ENCODE measurements at places on chromosomes 2 and 18. TPM values are rescaled to one million over a fixed set of nuclear protein-coding genes. Genes with fewer than 3 reads are reported as not detected.

GRCh38 chr2:142687075-142687474 lies 190.4 kb upstream of the KYNU start:
- ATAC-seq, result no peak

DNA sequence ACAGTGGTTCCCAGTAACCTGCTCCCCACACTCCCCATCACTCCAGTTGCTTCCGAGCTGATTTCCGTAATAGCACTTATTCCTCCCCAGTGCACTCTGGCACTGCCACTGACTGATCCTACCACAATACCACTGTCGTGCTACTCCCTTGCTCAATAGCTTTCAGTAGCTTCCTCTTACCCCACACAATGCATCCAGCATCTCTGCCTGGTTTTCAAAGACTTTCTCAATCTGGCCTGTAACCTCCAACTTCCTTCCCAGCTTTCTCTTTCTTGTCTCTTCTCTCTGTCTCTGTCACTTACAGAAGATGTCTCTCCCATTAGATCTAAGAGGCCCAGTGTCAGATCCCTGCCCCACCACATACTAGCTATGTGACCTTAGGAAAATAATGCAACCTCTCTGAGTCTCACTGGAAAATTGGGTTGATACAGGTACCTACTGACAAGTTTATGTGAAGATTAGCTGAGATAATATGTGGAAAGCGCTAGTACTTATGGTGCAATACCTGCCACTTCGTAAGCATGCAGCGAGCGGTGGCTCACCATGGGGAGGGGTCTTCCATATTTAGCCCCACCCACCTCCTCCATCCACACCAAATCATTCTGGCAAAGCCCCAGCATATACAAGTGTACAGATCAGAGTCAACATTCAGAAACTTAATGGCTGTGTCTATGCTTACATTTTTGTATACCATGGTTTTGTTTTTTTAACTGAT lies 36.7 kb downstream of the SFXN5 start:
- ATAC-seq, result no peak

STON1 gene
- 3.0 TPM for total RNA-seq

DOK6 gene
- not detected for total RNA-seq
